HFF-Myc (cell line): ENCODE measurements at places on chromosomes 6 and 20.

DNA sequence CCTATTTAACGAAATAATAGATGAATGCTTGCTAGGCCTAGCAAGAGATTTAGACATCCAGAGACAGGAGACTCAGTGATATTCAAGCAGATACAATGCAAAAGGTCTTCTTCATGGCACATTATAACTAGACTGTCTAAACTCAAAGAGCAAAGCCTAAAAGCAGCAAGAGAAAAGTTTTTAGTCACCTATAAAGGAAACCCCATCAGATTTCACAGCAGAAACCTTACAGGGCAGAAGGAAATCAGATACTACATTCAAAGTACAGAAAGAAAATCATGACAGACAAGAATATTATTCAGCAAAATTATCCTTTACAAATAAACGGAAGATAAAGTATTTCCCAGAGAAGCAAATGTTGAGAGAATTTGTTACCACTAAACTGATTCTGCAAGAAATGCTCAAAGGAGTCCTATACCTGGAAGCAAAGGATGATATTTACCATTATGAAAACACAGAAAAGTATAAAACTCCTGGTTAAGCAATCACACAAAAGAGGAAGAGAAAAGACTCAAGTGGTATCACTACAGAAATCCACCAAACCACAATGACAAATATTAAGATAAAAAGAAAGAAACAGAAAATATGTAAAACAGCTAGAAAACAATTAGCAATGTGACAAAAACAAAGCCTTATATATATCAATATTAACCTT is 333.7 kb downstream of the MEI4 start:
- DNase-seq: no peak

DNA sequence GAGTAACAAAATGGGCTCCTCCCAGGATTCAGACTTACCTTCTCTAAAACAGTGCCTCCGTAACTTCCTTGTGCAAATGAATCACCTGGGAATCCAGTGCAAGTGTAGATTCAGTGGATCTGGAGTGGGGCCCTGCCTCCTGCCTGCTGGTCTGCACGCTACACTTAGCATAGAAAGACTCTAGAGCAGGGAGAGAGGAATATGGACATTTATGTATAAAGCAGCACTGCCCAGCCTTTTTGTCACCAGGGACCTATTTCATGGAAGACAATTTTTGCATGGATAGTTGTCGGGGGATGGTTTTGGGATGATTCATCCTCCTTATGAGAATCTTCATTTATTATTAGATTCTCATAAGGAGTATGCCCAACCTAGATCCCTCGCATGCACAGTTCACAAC is 42.3 kb upstream of the L3MBTL3 start:
- DNase-seq: no peak

DNA sequence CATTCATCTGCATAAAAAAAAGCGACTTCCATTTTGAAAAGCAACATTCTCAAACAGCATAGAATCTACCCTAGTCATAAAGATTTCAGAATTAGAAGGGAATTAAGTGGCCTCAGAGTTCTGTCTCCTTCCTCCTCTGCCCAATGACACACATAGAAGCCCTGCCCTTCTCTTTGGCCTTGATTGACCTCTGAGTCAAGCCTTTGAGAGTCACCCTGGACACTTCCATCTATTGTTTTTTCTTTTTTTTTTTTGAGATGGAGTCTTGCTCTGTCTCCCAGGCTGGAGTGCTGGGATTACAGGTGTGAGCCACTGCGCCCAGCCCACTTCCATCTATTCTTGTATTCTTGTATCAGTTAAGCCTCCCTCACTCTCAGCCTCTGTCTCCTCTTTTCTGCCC is 44.8 kb upstream of the CTNNBL1 start:
- no peak for DNase-seq

GRCh38 chr6:21856844-21857243 is 263.3 kb downstream of the SOX4 start:
- no peak for DNase-seq

DNA sequence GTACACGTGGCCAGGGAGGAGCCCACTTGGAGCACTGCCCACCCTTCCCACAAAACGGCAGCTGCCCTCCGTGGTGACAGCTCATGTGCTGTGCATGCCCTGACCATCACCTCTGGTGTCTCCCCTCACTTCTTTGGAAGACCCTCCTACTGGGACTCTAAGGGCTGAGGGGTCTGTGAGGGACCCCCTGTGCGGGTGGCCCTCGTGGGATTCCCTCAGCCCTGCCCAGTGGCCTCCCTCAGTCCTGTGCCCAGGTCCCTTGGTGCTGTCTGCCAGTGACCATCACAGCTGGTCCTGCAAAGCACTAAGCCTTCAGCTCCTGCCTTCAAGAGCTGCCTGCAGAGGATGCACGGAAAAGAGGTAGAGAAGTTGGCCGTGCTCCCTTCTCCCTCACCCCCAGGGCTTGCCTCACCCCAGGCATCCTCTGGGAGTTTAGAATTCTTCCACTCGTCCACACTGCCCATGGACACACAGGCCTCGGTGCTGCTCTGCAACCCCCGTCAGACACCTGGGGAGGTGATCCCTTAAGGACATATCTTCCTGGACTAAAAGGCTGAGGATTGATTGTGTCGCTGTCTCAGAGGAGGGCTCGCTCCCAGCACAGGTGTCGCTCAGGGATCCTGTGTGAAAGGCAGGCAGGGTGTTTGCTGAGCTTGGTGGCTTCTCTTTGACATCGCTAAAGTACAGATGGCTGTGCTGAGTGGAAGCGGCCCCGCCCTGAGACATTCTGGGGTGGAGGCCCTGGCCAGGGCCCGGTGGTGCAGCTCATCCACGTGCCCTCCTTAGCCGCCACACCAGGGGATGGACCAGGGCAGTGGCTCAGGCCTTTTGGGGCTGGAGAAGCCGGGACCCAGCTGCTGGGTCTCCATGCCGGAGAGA is 119.5 kb upstream of the FRMD1 start:
- no peak for DNase-seq
